ENCODE measurements at places on chromosomes 5 and 9. TPM values are rescaled to one million over a fixed set of nuclear protein-coding genes. Genes with fewer than 3 reads are reported as not detected.

C9 gene
- polyA plus RNA-seq = 0.22 TPM

GRCh38 chr5:154058055-154059038 is 19.6 kb downstream of the MFAP3 start:
- no peak for DNase-seq

PCDHB11 gene
- polyA plus RNA-seq = 2.2 TPM

DNA sequence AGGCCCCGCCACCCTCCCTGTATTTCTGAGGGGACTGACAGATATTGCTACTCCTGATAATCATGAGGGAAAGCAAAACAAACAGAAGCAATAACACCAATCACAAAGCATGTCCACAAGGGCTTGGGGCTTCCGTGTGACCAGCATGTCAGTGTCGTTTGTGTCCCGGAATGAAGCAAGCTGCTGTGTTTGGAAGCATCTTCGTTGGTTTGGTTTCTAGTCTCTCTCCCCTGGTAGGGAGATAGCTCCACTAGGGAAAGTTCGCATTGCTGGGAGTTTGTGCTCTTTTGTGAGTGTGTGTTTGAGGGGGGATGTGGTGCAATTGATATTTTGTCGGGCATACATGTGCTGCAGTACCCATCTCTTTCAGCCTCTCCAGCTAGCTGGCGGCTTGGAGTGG is 1.4 kb downstream of the GRIA1 start:
- DNase-seq = no peak

All from forelimb muscle (tissue), 1 donor.